ENCODE measurements at places on chromosomes 7 and 10.

GRCh38 chr10:119867317-119867716 lies 5.3 kb downstream of the MCMBP start:
- DNase-seq: no peak

GRCh38 chr10:33065111-33065510 lies 107.1 kb upstream of the ITGB1 start:
- no peak for DNase-seq

DNA sequence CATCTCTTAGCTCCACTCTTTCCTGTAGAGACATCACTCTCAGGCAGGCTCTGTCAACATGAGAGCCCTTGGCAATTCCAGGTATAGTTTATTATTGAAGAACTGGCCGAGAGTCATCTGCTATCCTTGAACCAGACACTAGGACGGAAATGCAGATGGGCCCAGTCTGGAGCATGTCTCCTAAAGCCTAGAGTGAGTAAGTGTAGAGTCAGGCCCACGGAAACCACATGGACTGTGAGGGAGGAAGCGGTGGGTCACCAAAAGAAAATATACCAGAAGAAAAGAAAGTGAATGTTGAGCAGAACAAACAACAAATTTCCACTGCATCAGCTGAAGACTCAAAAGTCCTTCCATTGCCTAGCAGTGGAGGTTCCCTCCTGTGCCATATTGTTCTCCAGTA lies 15.7 kb upstream of the RELN start:
- DNase-seq: peak; percentile 67

DNA sequence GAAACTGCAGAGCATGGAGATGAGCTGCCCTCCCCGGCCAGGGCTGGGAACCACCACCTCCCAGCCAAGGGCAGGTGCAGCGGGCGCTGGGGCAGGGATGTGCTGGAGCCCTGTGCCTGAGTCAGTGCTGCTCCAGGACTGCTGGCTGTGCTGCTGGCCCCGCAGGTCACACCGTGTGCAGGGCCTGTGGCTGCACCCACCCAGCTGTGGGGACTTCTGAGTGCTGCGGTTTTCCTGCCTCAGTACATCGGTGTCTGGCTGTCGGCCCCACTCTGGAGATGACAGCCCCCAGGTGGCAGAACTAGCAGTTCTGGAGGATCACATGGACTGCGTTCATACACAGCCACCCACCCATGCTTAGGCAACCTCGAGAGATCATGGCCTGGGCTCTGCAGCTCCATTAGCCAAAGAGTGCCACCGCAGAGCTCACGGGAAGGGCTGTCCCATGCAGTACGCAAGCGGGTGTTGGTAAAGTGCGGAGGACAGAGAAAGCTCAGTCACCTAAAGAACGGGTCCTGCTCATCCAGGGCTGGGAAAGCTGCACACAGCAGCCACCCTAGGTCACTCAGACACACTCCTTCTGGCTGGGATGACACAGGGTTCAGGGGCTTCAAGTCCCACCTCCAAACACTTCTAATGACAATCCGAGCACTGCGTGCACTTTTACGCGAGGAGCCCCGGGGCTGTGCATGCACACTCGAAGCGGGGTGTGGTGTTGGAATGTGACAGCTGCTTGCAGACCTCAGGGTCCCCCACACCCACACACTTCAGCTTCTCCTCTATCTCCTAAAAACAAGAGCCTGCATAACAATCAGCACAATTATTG lies 198.1 kb upstream of the PPP2R2D start:
- DNase-seq: no peak

- no peak for DNase-seq
These were observed 3.8 kb downstream of the ZYX start for GRCh38 chr7:143384661-143385631.

Measured in astrocyte of the spinal cord (primary cell).